A549 treated with Hydrocortisone at 1 μM for 4 hours (cell line): ENCODE measurements at places on chromosomes 12 and 14. TPM values are rescaled to one million over a fixed set of nuclear protein-coding genes. Genes with fewer than 3 reads are reported as not detected.

The FAM222A gene
- 3.4 to 5.7 TPM (median 4.7 TPM) in 5 replicates for total RNA-seq

The P2RX4 gene
- 15.2 to 20.9 TPM (median 17.7 TPM) in 5 replicates for total RNA-seq

The LBHD2 gene
- total RNA-seq, result 0.16 to 0.24 TPM in 2 of 5 replicates, not detected in the others

The MANSC4 gene
- not detected in 5 replicates for total RNA-seq

The BRMS1L gene
- 9.8 to 13.1 TPM (median 12.0 TPM) in 5 replicates for total RNA-seq

The KRT78 gene
- 0.07 to 0.45 TPM (median 0.25 TPM) in 4 of 5 replicates, not detected in the other for total RNA-seq

The CAPS2 gene
- total RNA-seq, result 0.94 to 1.6 TPM (median 0.99 TPM) in 5 replicates

The BCL11B gene
- 0.24 to 0.46 TPM (median 0.33 TPM) in 5 replicates for total RNA-seq

The ZNF891 gene
- 0.16 to 0.46 TPM (median 0.37 TPM) in 5 replicates for total RNA-seq

The KRT72 gene
- 0.07 TPM in 1 of 5 replicates, not detected in the others for total RNA-seq

The P2RX7 gene
- total RNA-seq, result 0.03 TPM in 1 of 5 replicates, not detected in the others

The SBNO1 gene
- total RNA-seq, result 15.9 to 29.3 TPM (median 22.6 TPM) in 5 replicates

The LTBP2 gene
- 7.6 to 12.4 TPM (median 10.8 TPM) in 5 replicates for total RNA-seq

The CLECL1 gene
- not detected in 5 replicates for total RNA-seq

The GSC gene
- 0.28 to 0.31 TPM (median 0.30 TPM) in 5 replicates for total RNA-seq

The IFI27L1 gene
- 18.8 to 21.4 TPM (median 19.4 TPM) in 5 replicates for total RNA-seq

The CDK17 gene
- 11.6 to 18.0 TPM (median 11.8 TPM) in 5 replicates for total RNA-seq

The SPX gene
- total RNA-seq, result 3.7 to 4.3 TPM (median 4.0 TPM) in 5 replicates

The TMPRSS12 gene
- total RNA-seq, result not detected in 5 replicates

The OR9K2 gene
- not detected in 5 replicates for total RNA-seq

The ZDHHC17 gene
- total RNA-seq, result 8.2 to 17.3 TPM (median 10.7 TPM) in 5 replicates

The SIX6 gene
- total RNA-seq, result not detected in 5 replicates

The EIF2S3B gene
- 0.43 to 0.97 TPM (median 0.52 TPM) in 5 replicates for total RNA-seq

The SOAT2 gene
- total RNA-seq, result 0.10 to 0.37 TPM (median 0.26 TPM) in 5 replicates

The TEX22 gene
- total RNA-seq, result 0.32 to 0.84 TPM (median 0.36 TPM) in 5 replicates

The CLEC1A gene
- not detected in 5 replicates for total RNA-seq

The PAN2 gene
- 13.6 to 17.4 TPM (median 14.0 TPM) in 5 replicates for total RNA-seq

The KRR1 gene
- 51.9 to 79.7 TPM (median 55.6 TPM) in 5 replicates for total RNA-seq

The OLR1 gene
- total RNA-seq, result 0.73 to 1.9 TPM (median 1.1 TPM) in 5 replicates

The PLA2G1B gene
- total RNA-seq, result not detected in 5 replicates

The CCDC196 gene
- not detected in 5 replicates for total RNA-seq

The POLE gene
- total RNA-seq, result 41.1 to 50.1 TPM (median 43.1 TPM) in 5 replicates

The PRR4 gene
- 1.6 to 3.3 TPM (median 2.6 TPM) in 5 replicates for total RNA-seq

The TCL1B gene
- total RNA-seq, result not detected in 5 replicates

The HOTAIR gene
- total RNA-seq, result 0.13 to 0.48 TPM (median 0.17 TPM) in 5 replicates

The OR6C68 gene
- not detected in 5 replicates for total RNA-seq

The VDR gene
- 2.5 to 3.4 TPM (median 3.0 TPM) in 5 replicates for total RNA-seq

The CLEC9A gene
- not detected in 5 replicates for total RNA-seq

The BATF gene
- total RNA-seq, result 0.10 TPM in 1 of 5 replicates, not detected in the others

The PRB4 gene
- total RNA-seq, result not detected in 5 replicates

The RFX4 gene
- 0.03 TPM in 1 of 5 replicates, not detected in the others for total RNA-seq

The CCDC88C gene
- 5.0 to 6.9 TPM (median 5.9 TPM) in 5 replicates for total RNA-seq

The TAS2R42 gene
- total RNA-seq, result not detected in 5 replicates

The PTPRO gene
- 0.05 to 0.29 TPM (median 0.15 TPM) in 4 of 5 replicates, not detected in the other for total RNA-seq

The LHX5 gene
- 0.02 TPM in 1 of 5 replicates, not detected in the others for total RNA-seq

The CPM gene
- 5.5 to 7.4 TPM (median 5.7 TPM) in 5 replicates for total RNA-seq

The ALG10B gene
- 3.7 to 5.9 TPM (median 5.1 TPM) in 5 replicates for total RNA-seq

The KRT76 gene
- total RNA-seq, result not detected in 5 replicates

The KCNK13 gene
- 0.10 to 0.16 TPM (median 0.12 TPM) in 5 replicates for total RNA-seq

The RERGL gene
- total RNA-seq, result not detected in 5 replicates

The SLC5A8 gene
- total RNA-seq, result not detected in 5 replicates

The LALBA gene
- not detected in 5 replicates for total RNA-seq

The PTPN6 gene
- 9.5 to 13.3 TPM (median 11.7 TPM) in 5 replicates for total RNA-seq

The MTA1 gene
- total RNA-seq, result 63.5 to 81.3 TPM (median 77.4 TPM) in 5 replicates

The RHEBL1 gene
- 3.2 to 4.9 TPM (median 4.6 TPM) in 5 replicates for total RNA-seq

The USP44 gene
- 0.13 to 0.25 TPM (median 0.14 TPM) in 5 replicates for total RNA-seq

The RABGGTA gene
- total RNA-seq, result 15.6 to 18.0 TPM (median 17.0 TPM) in 5 replicates
